ENCODE measurements at places on chromosomes 11 and 22. TPM values are rescaled to one million over a fixed set of nuclear protein-coding genes. Genes with fewer than 3 reads are reported as not detected.

- peaks cover 6% of the 10 kb centered on the region for H3K27me3 ChIP-seq
- H3K36me3 ChIP-seq, result no peaks in the 10 kb centered on the region
- DNase-seq, result no peak
- H3K4me3 ChIP-seq, result no peak overlapping the region
- H3K27ac ChIP-seq, result no peak overlapping the region
Measured at GRCh38 chr22:17056058-17056457, 28.7 kb upstream of the IL17RA start.

The LDLRAD3 gene
- total RNA-seq, result 35.6 TPM

DNA sequence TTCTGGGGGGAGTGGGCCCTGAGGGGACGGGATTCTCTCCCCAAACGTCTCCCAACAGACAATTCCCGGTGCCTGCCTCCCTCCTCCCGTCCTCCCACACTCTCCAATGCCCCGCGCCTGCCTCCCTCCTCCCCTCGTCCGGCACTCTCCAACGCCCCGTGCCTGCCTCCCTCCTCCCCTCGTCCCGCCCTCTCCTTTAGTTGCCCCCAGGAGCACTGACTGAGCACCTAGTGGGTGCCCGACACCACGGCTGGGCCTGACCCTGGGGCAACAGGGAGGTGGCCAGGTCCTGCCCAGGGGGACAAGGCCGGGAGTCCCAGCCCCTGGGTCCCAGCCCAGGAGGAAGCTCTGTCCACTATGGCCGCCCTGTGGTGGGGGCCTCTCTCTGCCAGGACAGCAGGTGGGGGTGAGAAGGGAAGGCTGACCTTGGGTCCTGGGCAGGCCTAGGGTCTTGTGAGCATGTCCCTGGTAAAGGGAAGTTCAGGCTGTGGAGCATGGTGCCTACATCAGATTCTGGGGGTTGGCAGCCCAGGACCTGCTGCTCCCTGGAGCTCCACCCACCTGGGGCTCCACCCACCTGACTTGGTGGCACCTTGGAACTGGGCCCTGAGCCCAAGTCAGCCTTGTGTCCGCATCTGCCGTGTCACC is 942.3 kb downstream of the BRD1 start:
- H3K4me1 ChIP-seq, result no peaks in the 10 kb centered on the region
- no peaks in the 10 kb centered on the region for H3K36me3 ChIP-seq
- H3K27me3 ChIP-seq, result no peaks in the 10 kb centered on the region
- no peak overlapping the region for H3K27ac ChIP-seq
- H3K4me3 ChIP-seq, result no peak overlapping the region
- no peak for DNase-seq

The SLC35F2 gene
- 9.8 TPM for total RNA-seq

The HTR3A gene
- not detected for total RNA-seq

The ABCG4 gene
- 0.24 TPM for total RNA-seq

- no peak overlapping the region for H3K27ac ChIP-seq
- H3K36me3 ChIP-seq, result peaks cover 7% of the 10 kb centered on the region
- no peaks in the 10 kb centered on the region for H3K27me3 ChIP-seq
- H3K4me3 ChIP-seq, result no peak overlapping the region
Measured at GRCh38 chr11:76820184-76820566, 37.0 kb downstream of the TSKU start.

Measured in neural progenitor cell (in vitro differentiated cells).